ENCODE measurements at places on chromosomes 6 and 20.

DNA sequence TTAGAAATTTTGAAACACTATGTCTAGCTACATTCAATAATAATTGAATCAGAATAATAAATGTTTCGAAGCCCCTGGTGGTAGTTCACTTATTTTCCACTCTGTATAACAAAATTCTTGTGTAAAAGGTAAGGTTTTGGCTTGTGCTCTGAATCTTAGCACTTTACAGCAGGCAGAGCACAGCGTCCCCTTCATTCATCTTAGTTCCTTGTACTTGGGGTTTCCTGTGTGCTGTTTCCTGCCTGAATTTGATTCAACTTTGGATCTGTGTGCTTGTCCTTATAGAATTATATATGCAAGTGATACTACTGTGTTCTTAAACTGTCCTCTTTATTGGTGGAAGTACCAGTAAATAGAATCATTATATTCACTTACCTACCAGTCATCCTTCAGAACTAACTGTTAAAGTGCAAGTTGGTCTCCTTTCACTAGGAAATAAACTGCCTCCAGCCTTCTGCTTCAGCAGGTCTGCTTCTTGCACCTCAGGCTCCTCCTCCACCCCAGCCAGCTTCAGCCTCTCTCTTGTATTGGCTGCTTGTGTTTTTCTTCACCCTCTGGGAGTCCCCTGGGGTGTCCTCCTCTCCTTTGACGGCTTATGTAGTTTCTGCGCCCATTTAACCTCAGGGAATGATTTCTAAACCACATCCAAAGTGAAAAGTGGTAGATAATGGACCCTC lies 28.8 kb upstream of the TULP4 start:
- no peak for DNase-seq

- no peak for DNase-seq
These were observed 33.6 kb upstream of the HSF2 start for GRCh38 chr6:122365775-122366403.

DNA sequence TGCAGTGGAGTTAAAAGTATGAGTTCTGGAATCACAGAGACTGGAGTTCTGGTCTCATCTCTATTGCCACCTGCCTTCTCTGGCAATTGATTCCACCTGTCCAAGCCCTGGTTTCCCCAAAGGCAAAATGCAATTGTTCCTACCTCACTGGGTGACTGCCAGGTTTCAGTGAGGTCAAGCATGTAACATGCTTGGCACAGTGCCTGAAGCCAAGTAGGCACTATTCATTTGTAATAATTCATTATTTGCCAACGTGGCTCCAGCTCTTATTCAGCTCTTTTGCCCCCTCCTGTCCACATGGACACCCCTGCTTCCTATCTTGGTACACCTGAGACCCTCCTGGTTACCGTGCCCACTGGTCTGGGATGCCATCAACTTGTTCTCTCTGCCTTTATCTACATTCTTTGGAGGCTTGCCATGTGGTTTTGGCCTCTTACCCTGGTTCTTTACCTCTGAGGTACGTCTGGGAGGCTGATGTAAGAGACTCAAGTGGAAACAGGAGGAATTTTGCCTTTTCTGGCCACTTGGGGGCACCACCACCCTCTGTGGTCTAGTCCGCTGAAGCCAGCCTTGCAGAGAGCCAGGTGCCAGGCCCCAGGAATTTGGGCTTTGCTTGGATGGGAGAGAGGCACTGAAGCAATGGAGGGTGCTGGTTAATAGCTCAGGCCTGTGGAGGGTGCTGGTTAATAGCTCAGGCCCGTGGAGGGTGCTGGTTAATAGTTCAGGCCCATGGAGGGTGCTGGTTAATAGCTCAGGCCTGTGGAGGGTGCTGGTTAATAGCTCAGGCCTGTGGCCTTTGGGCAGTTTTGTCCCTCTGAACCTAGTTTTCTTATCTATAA lies 1.7 kb downstream of the KCNK15 start:
- peak; percentile 97 for DNase-seq

DNA sequence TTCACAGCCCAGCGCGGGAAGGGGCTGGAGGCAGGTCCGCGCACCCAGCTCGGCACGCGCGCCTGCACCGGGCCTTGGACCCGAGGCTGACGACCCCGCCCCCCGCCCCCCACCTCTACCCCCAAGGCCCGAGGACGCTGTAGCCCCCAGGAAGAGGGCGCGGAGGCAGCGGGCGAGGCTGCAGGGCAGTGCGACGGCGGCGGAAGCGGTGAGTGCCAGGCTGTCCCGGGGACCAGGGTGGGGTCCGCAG lies 1.2 kb downstream of the LIME1 start:
- no peak for DNase-seq

DNA sequence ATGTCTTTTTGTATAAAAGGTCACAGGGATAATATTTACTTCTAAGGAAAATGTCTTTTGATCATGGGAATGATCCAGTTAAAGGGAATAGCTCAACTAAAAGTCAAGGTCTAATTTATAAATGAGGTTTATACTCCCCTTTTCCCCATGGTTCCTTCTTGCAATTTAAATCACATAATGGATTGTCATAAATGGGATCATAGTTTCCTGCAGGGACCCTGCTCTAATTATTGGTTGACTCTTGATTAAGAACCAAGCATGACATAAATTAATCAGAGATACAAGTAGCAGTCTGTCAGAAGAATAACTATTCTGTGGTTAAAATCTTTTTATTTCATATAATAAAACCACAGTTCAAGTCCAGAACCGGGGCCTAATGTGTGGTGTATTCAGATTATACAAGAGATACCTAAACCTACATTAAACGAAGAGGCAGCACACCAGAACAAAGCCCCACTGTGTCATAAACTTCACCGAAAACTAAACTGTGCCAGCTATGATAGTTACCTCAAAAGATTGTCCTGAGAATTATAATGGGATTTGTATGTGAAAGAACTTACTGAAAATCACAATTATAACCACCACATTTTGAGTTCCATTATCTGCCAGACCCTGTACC lies 43.0 kb upstream of the CD83 start:
- DNase-seq, result no peak

- DNase-seq, result peak; percentile 99
These were observed 72.6 kb downstream of the INSM1 start for GRCh38 chr20:20440481-20440880.

DNA sequence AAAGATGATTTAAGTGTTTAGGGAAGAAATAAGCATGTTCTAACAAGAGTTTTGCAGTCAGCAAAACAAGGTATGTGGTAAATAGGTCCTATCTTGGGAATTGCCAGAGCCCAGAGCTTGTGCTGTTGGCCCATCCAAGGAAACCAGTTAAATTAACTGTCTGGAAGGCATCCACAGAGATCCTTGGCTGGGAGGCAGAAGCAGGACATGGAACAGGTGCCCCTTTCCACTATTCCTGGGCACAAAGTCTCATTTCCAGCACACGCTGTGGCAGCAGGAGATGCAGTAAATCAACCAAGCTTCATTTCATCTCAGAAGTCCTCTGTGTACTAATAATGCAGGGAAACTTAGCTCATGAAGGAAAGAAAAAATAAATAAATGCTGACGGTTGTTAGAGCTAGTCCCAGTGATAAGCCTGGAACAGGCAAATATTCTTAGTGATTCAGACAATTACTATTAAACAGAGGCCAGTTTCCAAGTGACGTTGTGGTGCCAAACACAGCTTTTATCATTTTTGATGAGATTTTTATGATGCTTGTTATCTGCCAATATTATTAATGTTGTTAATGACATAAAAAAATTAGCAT lies 39.8 kb upstream of the SNAP25 start:
- DNase-seq, result no peak

DNA sequence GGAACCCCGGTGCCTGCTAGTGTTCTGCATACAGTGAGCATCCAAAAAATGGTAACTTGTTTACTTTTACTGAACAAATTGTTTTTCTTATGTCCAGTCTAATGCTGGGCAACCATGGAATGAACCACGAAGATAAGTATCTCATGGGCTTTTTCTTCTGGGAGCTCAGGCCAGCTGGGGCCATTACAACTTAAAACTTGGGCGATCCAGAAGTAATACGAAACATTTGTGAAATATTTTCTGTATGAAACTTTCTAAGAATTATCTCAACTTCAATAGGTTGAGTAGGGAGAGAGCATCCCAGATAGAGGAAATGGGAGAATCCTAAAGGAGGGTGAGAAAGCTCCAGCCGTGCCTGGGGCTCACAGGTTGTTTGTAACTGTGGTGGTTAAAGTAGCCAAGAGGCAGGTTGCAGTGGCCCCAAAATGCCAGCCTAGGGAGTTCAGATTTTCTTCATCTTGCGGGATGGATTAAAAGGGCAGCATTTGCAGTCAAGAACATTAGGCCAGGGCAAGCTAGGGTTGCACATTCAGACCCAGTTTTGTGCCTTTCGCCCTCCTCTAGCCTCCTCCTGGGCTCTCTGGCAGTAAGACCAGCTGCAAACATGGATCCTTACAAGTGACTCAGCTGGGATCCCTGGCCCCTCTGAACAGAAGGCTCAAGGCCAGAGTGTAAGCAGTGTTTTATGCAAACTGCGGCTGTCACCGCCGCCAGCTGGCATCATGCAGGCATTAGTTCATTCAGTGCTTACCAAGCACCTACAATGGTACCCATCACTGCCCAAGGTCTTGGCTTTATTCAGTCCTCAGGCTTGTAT lies 41.5 kb downstream of the ELMO2 start:
- no peak for DNase-seq

DNA sequence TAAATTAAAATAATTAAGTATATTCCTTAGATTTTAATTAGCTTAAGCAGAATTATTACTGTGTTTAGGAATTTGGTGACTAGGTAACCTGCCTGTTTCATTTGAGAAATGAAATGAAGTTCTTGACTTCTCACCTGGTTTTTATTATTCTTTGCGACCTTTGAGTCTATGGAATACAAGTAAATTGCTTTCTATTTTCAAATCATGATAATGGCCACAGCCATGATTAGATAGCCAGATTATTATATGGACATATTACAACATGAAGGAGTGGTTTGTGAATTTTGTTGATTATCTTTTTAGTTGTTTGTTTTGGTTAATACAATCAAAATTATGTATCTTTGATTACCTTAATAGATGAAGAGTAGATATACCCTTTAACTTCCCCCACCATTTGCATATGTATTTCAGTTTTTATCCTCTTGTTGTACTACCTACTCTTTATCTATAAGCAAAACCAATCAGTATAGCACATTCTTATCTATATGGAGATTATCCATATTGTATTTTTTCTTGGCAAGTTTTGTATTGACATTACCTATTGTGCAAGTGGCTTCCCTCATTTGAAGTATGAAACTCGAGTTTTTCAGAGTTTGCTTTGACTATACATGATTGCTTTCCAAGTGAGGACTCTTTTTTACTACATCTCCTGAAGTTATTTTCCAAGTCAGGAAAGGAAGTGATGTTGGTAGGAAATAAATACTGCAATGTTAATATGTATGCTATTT lies 47.9 kb downstream of the CD2AP start:
- DNase-seq, result no peak

GRCh38 chr20:1081891-1082290 lies 36.5 kb upstream of the PSMF1 start:
- DNase-seq, result no peak

- no peak for DNase-seq
These were observed 29.1 kb upstream of the FOXC1 start for GRCh38 chr6:1580585-1580984.

- DNase-seq, result peak; percentile 15
These were observed 49.2 kb downstream of the FRK start for GRCh38 chr6:116011520-116011919.

DNA sequence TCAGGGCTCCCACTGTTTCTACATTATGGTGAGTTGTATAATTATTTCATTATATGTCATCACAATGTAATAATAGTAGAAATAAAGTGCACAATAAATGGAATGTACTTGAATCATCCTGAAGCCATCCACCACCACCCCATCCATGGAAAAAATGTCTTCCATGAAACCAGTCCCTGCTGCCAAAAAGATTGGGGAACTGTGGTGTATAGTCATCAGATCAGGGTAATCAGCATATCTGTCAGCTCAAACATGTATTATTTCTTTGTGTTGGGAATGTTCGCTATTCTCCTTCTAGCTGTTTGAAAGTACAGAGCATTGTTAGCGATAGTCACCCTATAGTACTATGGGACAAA lies 33.8 kb upstream of the SLC22A23 start:
- DNase-seq, result no peak

DNA sequence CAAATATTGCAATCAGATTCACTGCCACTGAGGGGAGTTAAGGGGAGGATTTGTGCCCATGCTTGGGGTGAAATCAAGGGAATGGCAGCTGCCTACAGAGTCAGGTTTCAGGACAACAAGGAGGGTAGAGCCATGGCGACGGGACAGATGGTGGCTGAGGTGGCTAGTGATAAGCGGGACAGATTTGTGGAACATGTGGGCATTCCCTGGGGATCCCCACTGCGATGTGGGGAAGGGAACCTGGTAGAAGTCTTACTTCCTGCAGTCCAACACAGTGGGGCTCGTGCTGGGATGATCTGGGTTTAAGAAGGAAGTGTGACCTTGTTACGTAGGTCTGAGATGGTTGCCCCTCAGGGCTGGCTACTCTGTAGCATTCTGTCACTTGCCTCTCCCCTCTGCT lies 292.0 kb upstream of the JARID2 start:
- DNase-seq, result no peak

GRCh38 chr6:167804281-167805013 lies 22.3 kb upstream of the AFDN start:
- DNase-seq, result no peak

GRCh38 chr6:939526-940252 lies 246.8 kb upstream of the EXOC2 start:
- DNase-seq, result no peak

- no peak for DNase-seq
These were observed 36.5 kb downstream of the USP49 start for GRCh38 chr6:41858703-41859102.

DNA sequence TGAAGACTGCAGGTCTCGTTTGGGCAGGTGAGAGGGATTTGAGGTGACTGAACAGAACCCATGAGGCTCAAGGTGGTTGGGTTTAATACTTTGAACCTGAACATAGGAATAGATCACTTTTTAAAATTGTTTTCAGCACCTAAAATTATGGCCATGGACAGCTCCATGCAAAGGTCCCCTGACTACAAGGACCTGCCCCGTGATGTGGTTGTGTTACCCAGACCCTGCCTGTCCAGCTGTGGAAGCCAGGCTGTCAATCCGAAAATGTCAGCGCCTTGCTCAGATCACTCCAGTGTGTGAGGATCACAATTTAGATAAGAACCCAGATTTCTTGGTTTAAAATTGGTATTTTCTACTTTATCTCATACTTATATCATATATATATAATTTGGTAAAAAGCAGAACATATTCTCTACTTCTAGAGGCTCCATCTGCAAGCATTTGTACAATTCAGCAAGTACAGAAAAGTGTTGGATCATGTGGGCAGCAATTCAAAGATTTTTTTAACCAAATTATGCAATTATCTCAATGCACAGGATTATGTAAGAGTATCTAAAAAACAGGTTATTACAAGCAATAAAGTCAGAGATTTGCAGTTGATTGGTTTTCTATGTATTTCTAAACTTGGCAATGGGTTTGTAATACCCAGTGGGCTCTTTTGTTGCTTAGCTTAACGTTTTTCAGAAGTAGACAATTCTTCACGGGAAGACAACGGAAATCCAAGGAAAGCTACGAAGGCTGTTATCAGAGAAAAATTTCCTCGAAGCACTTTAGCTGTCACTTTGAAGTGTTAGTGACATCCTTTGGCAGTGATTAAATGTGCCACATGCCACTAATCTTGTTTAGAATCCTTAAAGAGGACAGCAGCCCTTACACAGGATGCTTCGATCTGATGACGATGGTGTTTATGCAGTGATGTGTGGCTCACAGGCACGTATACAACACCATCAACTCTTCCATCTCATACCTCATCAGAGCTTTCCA lies 24.1 kb upstream of the RPS6KA2 start:
- no peak for DNase-seq
